ENCODE measurements at places on chromosomes 16 and 17.

DNA sequence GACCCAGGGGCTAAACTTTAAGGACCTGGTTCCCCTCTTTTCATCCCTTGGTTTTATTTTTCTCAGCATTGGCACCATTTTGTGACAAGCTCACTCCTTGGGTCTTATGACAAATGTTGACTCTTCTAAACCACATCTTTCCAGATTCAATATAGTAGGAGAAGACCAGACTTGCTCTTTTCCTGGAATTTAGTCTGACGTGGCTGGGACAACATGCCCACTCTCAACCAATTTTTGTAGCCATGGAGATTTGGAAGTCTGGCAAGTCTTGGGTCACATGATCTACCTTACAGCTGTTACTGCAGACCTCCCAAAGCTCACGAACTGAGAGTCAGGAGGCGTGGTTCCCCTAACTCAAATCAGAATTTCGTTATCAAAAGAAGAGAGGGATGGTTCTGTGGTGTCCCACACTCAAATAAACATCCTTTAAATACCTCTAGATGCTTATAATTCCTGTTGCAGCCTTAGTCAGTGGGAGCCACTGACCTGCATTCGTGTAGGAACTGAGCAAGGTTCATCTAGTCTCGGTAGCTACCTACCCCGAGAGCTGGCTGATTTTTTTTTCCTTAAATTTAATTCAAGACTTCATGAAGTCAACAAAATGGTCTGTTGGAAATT lies 683.5 kb downstream of the MAF start:
- no peak for DNase-seq

GRCh38 chr17:29592850-29593551 lies at the start of gene ANKRD13B:
Gene ANKRD13B (plus strand): TSS chr17:29593132. CDS start chr17:29593622, 490 bp downstream.
- DNase-seq = peak; percentile 74

GRCh38 chr16:87952751-87953150 lies 1.5 kb downstream of the BANP start:
- no peak for DNase-seq

DNA sequence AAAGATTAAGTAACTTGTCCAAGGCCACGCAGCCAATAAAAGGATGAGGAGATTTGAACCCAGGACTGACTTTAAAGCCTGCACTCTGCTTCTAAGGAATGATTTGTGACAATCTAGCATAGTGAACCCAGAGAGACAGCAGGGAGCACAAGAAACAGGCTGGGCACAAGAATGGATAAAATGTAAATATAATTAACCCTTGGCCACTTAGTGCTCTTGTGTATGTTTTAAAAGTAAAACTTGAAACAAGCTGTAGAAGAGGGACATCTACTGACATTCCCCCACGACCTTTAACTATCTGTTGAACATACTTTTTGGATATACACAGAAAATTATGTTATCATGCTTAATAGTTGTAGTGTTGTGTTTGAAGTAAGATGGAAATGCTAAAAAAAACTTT lies 141.9 kb upstream of the PMFBP1 start:
- no peak for DNase-seq

DNA sequence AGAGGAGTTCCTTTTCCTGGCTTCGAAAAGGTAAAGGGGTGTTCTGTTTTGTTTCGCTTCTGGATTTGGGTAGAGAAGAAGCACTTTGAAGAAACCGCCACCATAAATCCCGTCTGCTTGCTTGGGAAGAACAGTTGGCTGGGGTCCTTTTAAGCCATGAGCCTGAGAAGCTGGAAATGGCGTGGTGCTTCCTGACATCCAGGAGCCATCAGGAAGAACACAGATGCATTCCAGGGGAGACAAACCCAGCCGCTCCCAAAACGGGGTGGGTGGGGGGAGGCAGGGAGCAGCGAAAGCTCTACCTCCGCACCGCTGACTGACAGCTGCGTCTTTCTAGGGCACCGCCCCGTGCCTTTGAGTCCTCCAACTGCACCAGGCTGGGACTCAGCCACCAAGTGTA lies 91.6 kb downstream of the ZDHHC7 start:
- DNase-seq = no peak

- no peak for DNase-seq
Measured at GRCh38 chr17:78974635-78975591, 4.8 kb downstream of the LGALS3BP start.

GRCh38 chr17:79619196-79619595 lies 8.3 kb upstream of the RBFOX3 start:
- DNase-seq = no peak

DNA sequence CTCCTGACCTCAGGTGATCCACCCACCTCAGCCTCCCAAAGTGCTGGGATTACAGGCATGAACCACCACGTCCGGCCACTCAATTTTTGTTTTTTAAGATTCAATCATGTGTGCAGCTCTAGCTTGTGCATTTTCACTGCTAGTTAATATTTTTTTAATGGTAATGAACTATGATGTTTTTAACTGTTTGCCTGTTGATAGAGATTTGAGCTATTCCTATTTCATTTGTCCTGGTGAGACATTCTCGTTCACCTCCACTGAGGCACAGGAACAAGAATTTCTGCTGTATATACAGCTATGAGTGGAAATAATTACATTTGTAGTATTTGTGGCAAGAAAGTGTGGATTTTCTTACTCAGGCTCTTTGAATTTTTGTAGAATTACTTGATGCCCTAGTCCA lies 137.7 kb upstream of the MYOCD start:
- no peak for DNase-seq

GRCh38 chr16:22736791-22737190 lies 77.2 kb upstream of the HS3ST2 start:
- DNase-seq = no peak

- no peak for DNase-seq
Measured at GRCh38 chr17:49079840-49080663, 52.5 kb upstream of the B4GALNT2 start.

GRCh38 chr16:63612462-63613227 lies 1509.2 kb downstream of the CDH11 start:
- no peak for DNase-seq

DNA sequence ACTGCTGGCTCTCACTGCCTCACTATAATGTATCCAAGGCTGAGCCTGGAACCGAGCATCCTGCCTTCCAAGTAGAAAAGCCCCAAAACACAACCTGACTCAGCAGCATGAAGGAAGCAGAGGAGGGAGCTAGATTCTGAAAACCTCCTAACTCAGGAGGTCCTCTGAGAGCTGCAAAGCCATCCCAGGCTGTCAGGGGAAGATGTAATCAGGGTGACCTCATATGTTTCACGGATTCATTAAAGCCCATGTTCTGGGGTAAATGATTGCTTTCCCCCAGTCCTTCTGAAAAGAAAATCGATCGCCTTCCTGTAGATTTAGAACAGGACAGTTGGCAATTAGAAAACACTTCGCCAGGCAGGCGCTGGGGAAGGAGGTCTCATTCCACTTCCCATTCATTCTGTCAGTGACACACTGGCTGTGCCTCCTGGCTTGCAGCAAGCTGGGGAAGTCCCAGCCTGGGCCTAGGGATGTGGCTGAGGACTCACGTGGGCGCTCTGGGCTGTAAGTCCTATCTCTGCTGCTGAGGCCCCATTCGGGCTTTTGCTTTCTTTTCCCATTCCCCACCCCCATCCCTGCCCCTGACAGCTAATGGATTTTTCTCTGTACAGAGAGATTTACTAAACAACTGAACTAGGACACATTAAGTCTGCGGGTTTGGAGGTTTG lies 75.7 kb upstream of the TMEM132E start:
- peak; percentile 31 for DNase-seq

DNA sequence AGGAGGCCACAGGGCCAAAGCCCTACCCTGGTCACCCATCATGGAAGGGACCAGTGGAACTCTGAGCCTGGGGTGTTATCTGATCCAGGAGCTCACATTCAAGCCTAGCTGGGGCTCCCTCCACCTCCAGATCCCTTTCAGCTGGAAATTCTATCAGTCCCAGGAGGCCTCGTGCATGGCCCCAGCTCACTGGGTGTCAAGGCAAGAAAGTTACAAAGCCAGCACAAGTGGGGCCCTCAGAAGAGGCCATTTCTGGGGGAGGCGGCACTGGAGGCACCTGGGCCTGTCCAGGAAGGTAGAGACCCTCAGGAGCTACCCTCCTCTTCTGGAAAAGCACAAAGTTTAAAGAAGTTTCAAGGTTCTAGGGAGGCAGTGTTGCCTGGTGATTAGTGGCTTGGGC lies 4.8 kb downstream of the CA7 start:
- no peak for DNase-seq

- DNase-seq = no peak
Measured at GRCh38 chr17:58060596-58061191, 22.5 kb upstream of the DYNLL2 start.

- peak; percentile 57 for DNase-seq
Measured at GRCh38 chr16:53509906-53510703, 7.1 kb upstream of the AKTIP start.

GRCh38 chr16:73019457-73020362 lies 28.2 kb downstream of the ZFHX3 start:
- no peak for DNase-seq

GRCh38 chr16:67844497-67844896 lies 2.2 kb upstream of the NUTF2 start:
- DNase-seq = no peak

GRCh38 chr17:30360086-30360808 lies 18.5 kb upstream of the CPD start:
- no peak for DNase-seq

GRCh38 chr16:11129378-11129781 lies 126.6 kb downstream of the SOCS1 start:
- DNase-seq = no peak

GRCh38 chr16:78161023-78161729 lies 61.7 kb downstream of the WWOX start:
- DNase-seq = no peak

GRCh38 chr17:75736173-75736835 lies 15.0 kb downstream of the ITGB4 start:
- no peak for DNase-seq

DNA sequence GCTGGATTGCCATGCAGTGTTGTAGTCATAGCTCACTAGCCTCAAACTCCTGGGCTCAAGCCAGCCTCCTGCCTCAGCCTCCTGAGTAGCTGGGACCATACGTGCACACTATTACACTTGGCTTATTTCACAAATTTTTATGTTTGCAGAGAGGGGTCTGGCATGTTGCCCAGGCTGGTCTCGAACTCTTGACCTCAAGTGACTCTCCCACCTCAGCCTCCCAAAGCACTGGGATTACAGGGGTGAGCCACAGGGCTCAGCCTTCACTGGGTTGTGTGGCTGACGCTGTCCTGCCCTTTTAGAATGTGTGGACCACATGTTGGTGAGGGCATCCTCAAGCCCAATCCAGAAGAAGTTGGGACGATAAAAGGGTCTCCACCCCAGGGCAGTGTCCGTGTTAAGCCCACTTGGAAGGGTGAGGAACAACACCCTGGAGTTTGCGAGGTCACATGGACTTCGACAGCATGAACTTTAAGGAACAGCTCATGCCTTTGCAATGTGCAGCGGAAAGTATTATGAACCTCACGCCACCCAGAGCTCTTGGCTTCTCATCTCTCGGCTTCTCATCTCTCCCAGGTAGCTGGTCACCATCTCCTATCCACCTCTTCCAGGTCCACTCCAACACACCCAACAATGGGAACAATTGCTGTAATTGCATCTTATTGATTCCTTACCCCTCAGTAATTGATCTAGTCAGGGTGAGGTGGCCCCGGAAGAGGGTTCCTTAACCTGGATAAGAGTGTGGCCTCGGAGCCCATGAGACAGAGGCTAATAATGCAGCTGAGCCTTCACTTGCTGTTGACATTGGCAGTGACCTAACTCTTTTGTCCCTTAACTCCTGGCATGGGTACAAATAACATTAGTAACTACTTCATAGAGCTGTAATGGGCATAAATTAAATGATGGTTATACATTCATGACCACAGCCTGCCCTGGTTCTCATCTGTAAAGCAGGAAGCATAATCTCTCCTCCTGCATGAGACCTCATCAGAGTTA lies 6.7 kb downstream of the FOXL1 start:
- DNase-seq = no peak

DNA sequence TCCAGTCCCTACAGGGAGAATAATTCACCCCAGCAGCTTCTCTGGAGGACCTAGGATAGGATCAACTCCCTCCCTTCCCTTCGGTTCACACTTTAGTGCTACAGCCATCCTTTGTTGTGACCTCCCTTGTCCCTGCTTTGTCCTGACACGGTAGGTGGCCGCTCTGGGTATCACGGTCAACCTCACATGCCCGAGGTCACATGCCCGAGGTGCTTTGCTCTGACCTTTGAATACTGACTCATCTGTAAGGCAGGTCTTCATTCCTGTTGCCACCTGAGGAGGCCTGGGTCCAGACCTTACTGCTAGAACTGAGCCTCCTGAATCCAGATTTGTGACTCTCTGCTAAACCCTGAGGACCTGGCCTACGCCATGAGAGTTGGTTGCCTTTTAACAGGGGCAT lies 19.7 kb downstream of the ALKBH5 start:
- no peak for DNase-seq

DNA sequence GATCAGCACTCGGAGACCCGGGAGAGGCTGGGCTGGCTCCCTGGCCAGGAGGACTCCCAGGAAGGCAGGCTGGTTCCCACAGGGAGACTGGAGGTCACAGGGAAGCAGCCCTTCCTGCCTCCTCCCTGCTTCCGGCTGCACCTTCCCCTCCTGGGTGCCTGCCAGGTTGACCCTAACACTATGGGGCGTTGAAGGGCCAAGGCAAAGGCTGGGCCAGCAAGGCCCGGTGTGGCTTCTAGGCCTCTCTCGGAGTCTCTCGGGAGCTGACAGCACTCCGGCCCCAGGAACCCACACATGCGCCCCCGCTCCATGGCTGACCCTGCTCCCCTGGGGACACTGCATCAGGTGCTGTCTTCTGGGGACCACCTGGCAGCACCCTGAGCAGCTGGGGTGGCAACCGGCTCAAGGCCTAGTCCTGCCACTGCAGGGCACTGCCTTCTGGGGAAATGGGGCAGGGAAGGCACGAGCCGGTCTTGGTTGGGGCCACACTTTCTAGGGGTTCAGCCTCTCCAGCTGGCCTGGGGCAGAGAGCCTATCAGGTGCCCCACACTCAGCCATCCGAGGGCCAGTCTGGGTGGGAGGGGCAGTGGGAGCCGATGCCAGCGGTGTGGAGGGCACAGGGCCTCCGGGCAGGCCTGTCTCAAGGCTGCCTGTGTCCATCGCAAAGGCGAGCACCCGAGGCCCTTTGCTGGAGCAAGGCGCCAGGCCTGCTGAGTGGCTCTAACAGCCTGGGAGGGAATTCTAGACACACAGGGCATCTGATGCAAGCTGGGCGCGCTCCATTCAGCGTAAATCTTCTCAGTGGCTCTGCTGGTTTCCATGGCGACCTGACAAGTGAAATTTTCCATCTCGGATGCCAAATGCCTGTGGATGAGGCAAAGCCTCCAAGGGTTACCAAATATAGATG lies 5.6 kb upstream of the MTSS2 start:
- DNase-seq = no peak
